Sciatic nerve (tissue), 2 donors: ENCODE measurements at places on chromosomes 2 and 18.

DNA sequence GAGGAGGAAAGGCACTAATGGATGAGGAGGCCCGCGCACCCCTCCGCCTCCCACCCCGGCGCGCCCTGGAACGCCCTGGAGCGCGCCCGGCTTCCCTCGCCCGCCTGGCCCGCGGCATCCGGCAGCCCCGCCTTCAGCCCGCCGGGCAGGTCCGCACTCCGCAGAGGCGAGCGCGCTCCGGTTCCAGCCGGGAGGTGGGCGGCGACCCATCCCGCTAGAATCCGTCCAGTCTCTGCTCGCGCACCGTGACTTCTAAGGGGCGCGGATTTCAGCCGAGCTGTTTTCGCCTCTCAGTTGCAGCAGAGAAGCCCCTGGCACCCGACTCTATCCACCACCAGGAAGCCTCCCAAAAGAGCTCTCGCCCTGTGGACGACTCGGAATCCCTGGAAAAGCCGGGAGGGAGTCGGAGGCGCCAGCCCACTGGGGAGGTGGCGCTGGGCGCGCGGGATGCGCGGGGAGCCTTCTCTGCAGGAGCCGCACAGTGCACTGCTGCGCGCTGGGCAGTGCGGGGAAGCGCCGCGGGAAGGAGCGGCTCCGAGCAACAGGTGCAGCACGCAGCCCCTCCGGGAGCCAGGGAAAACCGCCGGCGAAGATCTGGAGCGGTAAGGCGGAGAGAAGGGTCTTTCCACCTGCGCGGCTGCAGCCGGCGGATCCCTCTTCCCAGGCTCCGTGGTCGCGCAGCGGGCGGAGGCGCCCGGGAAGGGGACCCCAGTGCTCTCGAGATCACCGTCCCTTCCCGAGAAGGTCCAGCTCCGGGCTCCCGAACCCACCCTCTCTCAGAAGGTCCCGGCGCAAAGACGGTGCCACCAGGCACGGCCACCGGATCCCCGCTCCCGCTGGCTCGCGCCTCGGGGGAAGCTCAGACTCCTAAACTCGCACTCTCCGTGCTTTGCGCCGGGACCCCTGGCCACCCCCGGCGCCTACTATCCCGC lies at the start of gene GALR1:
Gene GALR1 (plus strand): TSS at position 280 of the 932 bp plus-strand sequence. CDS start 701 bp downstream, outside the sequence.
- no peak for DNase-seq

GRCh38 chr2:97966545-97967215 lies 29.1 kb downstream of the TMEM131 start:
- DNase-seq = no peak

- no peak for DNase-seq
These were observed 553.0 kb upstream of the FANCL start for GRCh38 chr2:58794103-58794502.

GRCh38 chr2:205686783-205687640 lies 4.7 kb downstream of the NRP2 start:
- no peak for DNase-seq

DNA sequence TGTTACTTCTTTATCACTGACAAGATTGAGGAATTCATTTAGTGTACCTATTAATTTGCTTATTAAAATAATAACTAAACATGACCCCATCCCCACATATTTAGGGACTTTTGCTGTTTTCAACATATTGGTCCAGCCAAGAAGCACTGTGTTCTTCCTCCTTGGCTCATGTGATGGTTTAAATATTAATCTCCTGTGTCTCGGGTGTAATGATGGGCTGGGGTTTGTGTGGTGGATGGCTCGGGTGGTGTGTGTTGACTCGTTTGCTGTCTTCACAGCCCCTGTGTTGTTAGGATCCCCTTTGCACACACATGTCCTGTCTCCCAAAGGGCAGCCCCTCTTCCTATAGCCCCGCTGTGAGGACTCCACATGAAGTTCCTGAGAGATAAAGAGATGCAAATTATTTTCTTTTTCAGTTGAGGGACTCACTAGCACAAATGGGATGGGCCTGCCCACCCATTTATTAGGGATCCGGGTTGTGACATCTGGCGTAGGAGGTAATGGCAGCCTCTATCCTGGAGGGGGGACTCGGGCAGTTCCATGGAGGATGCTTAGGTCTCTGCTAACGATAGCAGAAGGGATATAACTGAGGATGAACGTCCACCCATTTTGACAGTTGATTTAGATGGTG lies 53.4 kb downstream of the FHOD3 start:
- DNase-seq = no peak

GRCh38 chr18:55119434-55119833 lies 160.2 kb upstream of the CCDC68 start:
- DNase-seq = no peak

DNA sequence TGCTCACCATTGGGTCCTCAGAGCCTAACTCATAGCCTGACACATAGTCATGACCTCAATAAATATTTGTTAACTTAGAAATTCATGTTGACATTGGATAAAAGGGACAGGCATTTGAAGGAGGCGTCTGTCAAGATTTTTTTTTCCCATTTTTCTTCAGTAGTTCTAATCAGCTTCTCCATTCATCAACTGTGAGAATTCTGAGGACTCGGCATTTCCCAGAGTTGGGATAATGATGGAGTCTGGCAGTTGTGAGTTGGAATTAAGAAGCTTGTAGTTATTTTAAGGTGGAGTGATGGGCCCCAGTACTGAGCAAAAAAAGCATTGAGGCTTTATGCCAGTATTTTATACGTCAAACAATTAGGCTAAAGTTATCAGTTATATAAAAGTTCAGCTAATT lies 4.6 kb downstream of the SPATS2L start:
- no peak for DNase-seq

DNA sequence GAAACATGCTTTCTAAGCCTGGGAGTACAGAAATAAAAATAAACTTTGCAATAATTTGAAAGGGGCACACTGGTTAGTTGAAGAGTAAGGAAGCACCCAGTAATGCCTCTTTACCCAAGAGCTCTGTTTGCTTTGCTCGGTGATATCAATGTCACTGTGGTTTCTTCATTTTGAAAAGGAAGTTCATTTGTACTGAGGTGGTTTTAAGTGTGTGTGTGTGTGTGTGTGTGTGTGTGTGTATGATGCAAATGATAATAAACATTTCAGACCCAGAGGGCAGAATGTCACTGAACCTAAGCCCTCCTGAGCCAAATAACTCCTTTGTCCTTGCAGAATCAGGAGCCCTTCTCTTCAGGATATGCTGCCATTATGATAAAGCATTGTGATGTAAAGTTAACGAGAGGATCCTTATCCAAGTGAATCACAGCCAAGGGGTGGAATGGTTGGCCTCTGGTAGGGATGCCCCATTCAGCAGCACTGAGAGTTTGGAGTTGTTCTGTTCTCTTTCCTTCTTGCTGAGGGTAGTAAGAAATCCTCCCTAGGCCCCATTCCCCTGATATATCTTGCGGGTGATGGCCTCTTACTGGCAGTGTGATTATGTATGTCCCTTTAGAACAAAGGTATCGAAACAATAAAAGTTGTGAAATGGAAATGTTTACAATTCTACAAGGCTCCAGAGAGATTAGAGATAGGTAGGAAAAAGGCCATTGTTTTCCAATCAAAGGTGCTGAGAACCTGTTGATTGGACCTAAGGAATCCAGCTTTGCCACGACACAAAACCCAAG lies 7.6 kb downstream of the ITGA6 start:
- DNase-seq = no peak

DNA sequence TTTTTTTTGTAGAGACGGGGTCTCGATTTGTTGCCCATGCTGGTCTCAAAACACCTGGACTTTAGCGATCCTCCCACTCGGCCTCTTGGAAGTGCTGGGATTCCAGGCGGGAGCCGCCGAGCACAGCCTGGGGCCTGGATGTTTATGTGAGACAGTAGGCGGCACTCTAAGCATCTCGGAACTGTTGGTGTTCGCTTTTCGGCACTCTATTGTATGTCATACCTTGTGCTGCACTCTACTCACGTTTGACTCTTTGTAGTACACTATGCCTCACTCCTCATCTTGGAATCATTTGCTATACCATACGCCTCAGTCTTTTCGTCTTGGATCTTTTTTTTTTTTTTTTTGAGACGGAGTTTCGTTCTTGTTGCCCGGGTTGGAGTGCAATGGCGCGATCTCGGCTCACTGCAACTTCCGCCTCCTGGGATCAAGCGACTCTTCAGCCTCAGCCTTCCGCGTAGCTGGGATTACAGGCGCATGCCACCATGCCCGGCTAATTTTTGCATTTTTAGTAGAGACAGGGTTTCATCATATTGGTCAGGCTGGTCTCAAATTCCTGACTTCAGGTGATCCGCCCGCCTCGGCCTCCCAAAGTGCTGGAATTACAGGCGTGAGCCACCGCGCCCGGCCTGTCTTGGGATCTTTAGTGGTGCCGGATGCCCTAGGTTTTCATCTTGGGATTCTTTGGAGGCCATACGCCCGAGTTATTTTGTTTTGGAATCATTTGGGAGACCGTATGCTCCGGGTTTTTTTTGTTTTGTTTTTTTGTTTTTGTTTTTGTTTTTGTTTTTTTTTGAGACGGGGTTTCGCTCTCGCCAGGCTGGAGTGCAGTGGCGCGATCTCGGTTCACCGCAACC lies 24.2 kb upstream of the ZDBF2 start:
- no peak for DNase-seq

DNA sequence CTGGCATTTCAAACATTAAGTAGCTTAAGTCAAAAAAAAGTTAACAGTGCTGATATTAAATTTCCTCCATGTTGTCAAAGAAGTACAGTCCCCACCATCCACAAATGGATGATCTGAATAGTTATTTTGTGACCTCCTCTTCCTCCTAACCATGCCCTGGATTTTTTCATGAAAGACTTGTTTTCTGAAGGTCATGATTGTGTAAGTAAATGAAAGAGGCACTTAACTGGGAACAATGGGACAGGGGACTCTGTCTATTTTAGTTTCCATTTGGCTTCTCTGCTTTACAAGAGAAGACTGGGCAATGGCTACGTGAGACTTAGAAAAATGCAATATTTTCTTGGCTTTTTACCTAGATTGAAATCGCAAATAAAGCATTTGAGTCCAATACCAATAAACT lies 32.2 kb downstream of the PECR start:
- DNase-seq = no peak

GRCh38 chr2:20182241-20182931 lies 42.5 kb downstream of the SDC1 start:
- no peak for DNase-seq

DNA sequence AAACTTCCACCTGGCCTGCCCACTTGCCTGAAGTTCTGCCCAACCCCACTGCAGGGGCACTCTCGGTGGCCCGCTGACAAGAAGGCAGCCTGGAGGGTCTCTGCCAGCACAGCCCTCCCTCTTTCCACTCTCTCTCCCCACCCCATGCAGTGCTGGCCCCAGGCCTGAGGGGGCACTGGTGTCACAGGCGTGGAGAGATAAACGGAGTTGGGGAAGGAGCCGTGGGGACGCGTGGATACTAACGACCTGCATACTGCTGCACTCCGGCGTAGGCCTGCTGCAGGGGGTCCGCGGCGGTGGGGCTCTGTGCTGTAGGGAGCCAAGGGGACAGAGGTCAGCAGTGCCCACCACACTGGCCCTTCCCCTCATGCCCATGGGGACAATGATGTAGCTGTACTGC lies 299.3 kb downstream of the CELF4 start:
- no peak for DNase-seq

- DNase-seq = no peak
These were observed 213.6 kb upstream of the FAM98A start for GRCh38 chr2:33812707-33813106.

- no peak for DNase-seq
These were observed 229.5 kb downstream of the CNTNAP5 start for GRCh38 chr2:124254621-124255020.

GRCh38 chr18:3114026-3114425 lies 101.1 kb upstream of the LPIN2 start:
- DNase-seq = no peak

GRCh38 chr18:12474146-12474545 lies 66.4 kb downstream of the PRELID3A start:
- no peak for DNase-seq

DNA sequence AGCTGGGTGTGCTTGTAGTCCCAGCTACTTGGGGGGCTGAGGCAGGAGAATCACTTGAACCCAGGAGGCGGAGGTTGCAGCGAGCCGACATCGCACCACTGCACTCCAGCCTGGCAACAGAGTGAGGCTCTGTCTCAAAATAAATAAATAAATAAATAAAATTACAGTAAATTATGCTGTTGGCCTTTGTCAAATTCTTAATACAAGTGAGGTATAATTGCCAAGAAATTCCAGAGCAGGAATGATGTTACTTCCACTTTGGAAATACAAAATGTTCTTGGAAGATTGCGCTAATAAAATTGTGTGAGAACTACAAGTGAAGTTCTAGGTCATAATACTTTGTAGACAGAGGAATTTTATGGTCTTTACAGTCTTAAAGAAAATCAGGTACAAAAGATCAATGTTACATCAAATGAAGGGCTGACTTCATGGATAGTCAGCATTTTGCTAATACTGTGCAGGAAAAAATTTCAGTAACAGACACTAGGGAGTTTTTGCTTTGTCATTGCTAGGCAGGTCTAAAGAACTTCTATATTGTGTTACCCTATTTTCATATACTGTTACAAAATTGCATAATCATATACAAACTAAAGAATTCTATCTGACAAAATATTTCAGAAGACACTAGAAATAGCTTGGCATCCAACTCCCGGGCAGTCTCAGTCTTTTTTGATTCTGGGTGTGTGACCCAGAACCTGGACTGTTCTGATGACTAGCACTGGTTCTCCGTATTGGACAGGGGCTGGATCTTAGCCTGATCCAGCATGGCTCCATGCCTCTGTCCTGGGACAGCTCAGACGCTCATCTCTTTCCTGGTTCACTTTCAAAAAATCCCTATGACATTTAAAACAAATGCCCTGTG lies 76.0 kb upstream of the STK17B start:
- no peak for DNase-seq

DNA sequence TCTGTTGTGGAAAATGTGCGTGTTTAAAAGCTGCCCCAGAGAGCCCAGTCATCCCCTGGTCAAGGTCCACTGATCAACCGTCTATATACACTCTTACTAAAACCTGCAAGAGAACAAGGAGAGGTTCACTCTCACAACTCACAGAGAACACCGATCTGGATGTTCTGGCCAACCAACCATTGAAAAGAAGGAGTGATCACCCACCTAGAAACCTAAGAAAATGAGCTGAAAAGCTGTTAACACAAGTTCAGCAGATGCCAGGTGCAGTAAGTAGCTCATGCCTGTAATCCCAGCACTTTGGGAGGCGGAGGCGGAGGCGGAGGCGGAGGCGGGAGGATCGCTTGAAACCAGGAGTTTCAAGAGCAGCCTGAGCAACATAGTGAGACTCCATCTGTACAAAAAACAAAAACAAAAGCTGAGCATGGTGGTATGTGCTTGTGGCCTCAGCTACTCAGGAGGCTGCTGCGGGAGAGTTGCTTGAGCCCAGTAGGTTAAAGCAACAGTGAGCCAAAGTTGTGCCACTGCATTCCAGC lies 14.5 kb downstream of the ATG16L1 start:
- DNase-seq = no peak

- no peak for DNase-seq
These were observed 20.4 kb downstream of the TTC32 start for GRCh38 chr2:19881221-19881907.

- no peak for DNase-seq
These were observed 155.3 kb downstream of the ANTXR1 start for GRCh38 chr2:69168144-69168813.

DNA sequence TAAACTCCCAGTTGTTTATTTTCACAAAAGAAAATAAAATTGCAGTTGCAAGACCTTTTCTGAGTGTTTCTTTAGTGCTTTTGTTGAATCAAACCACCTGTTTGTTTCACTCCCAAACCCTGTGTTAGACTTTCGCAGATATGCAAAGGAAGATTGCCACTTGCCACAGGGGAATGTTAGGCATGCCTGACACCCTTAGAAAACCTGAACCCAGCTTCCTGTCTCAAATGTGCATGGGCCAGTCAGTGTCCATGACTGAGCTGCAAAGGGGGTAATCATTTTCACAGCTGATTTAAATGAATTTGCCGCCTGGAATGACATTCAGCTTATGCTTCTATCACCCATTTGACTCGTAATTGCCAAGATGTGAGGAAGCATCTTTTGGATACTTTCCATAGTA lies 17.5 kb downstream of the TGOLN2 start:
- no peak for DNase-seq
